Gastrocnemius medialis (tissue), 4 donors: ENCODE measurements at places on chromosomes 16 and 17. TPM values are rescaled to one million over a fixed set of nuclear protein-coding genes. Genes with fewer than 3 reads are reported as not detected.

The PIGQ gene
- total RNA-seq = 32.4 TPM

The GPR139 gene
- not detected for total RNA-seq

The YPEL2 gene
- 20.1 TPM for total RNA-seq

The ABCC3 gene
- 0.51 TPM for total RNA-seq

DNA sequence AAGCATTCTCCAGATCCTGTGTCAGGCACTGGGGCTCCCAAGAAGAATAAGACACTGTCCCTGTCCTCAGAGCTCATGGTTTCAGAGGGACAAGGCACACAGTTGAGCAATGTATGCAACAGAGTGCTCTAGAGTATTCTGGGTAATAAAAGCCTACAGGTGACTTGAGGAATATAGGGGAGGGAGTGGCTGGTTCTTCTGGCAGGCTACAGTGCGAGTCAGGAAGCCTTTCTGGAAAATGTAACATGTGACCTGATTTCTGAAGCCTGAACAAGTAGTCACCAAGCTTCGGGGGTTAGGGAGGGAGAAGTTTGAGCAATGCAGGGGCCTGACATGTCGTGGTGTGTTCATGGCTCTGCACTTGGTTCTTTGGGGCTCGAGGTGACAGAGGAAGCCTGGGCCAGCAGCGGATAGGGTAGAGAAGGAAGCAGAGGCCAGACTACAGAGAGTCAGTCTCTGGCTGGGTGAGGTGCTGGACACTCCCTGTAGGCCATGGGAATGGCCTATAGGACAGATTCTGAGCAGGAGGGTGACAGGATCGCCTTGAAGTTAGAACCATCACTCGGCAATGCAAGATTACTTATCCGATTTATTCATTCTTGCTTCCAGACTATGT, 16.0 kb upstream of the LRRC75A start:
- DNase-seq = no peak

GRCh38 chr17:78896091-78896833, 6.7 kb downstream of the CEP295NL start:
- no peak for DNase-seq

DNA sequence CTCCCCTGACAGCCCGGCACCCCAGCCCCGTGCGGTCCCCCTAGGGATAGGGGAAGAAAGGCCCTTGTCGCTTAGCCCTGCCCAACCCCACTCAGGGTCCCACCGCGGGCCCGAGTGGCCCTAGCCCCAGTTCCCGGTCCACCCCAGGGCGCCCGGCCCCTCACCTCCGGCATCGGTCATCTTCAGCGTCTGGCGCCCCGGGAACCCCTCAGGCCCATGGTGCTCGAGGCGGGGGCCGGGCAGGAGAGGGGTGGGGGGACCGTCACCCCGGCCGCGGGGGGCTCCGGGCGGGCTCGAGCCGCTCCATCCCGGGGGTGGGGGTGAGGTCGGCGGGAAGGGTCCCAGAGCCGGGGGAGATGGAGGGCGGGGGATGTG, 620 bp downstream of the SAMD14 start:
- DNase-seq = no peak

The TBC1D28 gene
- total RNA-seq = not detected

The BAIAP3 gene
- total RNA-seq = 4.4 TPM

- no peak for DNase-seq
These were observed 48.1 kb downstream of the MYO1D start for GRCh38 chr17:32828822-32829221.

DNA sequence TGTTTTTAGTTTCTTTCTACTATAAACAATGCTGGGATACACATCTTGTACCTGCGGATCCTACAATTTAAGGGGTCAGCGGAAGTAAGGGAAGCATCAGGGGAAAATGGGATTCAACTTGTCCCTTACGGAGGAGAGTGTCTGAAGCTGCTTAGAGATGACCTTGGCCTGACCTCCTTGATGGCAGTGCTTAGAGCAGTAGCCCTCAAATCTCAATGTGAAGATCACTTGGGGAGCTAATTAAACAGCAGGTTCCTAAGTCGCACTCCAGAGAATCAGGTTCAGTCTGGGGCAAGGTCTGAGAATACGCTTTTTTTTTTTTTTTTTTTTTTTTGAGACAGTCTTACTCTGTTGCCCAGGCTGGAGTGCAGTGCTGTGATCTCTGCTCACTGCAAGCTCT, 9.6 kb upstream of the METTL16 start:
- no peak for DNase-seq

DNA sequence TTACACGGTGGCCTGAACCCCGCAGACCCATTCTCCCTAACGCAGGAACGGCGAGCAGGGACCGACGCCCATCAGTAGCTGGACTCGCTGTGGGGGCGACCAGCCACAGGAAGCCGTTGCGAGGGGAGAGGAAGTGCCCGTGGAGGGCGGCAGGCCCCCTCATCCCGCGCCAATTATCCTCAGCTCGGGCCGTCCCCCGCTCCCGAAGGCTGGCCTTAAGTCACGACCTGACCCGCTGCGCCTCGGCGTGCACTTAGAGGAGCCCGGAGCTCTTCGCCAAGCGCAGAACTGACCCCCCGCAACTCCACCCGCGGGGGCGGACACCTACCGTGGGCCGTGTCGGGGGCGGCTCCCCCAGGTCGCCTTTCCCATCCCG, 401 bp downstream of the ARL16 start:
- DNase-seq = no peak

The SLC22A31 gene
- not detected for total RNA-seq

The CA5A gene
- not detected for total RNA-seq

DNA sequence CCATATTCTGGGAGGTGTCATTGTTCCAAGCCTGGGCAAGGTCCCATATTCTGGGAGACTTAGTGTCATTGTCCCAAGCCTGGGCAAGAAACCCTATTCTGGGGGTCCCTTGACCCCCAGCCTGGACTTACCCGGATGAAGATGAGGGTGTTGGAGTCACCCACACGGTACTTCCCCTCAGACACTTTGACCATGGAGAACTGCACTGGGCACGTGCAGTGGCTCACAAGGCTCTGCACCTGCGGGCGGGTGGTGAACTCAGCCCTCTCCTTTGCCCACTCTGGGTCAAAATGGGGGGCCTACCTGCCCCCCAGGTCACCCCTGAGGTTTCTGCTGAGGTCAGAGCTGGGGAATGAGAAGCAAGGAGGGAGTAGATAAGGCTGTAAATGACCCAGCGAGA, 4.1 kb downstream of the GAS2L2 start:
- DNase-seq = no peak

DNA sequence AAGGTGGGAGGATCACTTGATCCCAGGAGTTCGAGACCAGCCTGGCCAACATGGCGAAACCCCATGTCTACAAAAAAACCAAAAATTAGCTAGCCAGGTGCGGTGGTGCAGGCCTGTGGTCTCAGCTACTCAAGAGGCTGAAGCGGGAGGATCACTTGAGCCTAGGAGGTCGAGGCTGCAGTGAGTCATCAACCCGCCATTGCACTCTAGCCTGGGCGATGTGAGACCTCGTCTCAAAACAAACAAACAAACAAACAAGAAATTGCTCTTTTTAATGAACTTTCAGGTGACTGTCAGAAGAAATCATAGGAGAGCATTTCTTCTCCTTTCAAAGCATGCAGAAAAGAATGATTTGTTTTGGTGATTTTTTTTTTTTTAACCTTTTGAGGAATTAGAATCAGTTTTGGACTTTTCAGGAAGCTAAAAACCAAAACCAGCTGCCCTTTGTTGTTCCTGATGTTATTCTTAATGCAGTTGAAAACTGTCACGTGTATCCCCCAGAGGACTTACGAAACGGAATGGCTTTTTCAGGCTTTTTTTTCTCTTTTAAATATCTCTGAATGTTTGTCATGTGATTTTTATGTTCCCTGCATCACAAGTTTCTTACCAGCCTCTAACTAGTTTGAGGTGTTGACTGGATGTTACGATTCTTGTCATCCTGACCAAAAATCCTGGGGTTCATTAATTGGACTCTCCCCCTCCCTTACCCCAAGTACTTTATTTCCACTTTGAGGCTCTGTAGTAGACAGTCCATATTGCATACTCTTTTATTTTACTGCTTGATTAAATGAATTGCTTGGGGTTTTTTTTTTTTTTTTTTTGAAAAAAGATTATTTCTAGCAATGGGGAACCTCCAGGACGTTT, 34.1 kb downstream of the SNX29 start:
- DNase-seq = no peak

The GPRC5B gene
- 41.9 TPM for total RNA-seq
